Caudate nucleus (tissue), 63 donors: ENCODE measurements at places on chromosomes 4 and X.

DNA sequence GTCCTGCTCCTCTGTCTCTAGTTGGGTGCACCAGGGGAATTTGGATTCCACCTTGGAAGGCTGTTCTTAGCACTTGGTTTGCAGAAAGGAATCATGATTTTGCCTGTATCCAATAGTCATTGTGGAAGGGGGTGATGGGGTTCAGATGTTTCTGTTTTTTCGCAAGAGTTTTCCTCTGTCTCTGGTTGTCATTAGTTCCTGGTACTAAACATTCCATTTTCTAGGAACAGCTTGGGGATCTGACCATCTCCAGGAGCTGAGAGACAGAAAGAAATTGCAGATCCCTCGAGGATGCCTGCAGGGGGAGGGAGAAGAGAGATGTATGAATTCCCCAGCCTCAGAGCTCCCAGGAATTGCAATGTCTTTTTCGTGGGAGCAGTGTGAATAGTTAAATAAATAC lies 70.9 kb downstream of the CYTL1 start:
- no peak for DNase-seq

DNA sequence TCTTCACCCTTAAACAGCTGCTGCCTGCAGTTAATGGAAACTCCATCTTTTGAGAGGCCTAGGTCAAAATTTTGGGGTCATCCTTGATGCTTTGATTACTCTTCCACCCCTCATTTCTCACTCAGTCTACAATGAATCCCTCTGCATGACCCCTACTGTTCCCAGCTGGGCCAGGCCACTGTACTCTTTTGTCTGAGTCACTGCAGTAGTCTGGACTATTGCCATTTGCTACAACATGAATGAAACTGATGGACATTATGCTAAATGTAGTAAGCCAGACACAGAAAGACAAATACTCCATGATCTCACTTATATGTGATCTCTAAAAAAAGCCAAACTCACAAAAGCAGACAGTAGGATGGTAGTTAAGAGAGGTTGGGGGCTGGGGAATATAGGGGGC lies 28.3 kb downstream of the STK32B start:
- DNase-seq, result no peak

DNA sequence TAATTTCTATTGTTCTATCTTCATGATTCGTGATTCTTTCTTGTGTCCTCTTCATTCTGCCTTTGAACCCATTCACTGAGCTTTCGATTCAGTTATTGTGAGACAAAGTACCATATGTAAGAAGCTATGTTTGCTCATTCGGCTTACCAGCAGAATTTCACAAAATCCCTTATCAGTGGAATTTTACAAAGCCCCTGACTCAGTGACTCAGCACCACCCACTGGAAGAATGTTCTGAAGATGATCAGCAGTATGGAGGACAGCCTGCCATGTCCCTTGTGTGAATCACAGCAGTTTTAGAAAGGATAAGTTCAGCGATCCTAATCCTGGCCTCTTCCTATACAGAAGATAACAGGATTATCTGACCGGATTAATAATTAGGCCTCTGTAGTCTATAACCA lies 5.8 kb upstream of the UXT start:
- DNase-seq, result no peak

- no peak for DNase-seq
These were observed 133.4 kb downstream of the RASL11B start for GRCh38 chr4:52995360-52996030.

DNA sequence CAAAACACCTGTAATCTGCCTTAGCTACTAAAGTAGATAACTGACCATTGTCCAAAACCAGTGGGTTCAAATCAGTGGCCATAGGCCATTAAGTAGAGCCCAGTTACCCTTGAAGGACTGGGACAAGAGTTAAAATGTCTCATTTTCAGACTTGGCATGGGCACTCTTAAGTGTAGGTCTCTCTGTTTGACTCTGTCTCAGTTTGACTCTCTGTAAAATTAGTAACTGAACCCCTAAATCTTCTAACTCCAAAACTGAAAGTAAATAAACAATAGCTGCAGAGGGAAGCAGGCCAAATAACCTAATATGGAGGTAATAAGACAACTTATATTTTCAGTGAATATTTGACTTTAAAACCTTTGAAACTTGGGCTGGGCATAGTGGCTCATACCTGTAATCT lies 89.1 kb downstream of the SLC16A2 start:
- DNase-seq, result no peak

- peak; percentile 35 for DNase-seq
These were observed 708 bp downstream of the ARAP2 start for GRCh38 chr4:36243355-36244256.

DNA sequence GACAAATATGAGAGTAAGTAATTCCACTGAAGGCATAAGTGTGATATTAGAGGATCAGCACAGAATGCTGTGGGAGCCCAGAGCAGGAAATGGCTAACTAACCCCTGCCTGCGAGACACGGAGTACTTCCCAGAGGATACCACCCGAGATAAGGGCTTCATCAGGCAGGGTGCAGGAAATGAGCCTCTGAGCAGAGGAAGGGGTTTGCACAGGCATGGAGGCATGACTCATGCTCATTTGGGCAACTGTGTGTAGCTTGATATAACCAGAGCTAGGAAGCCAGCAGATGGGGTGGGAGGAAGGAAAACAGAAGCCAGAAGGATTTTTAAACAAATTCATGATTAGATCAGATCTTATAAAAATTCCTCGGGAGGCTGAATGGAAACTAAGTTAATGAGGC lies 70.0 kb upstream of the TSPAN5 start:
- no peak for DNase-seq

GRCh38 chrX:155127940-155128339 lies 56.6 kb downstream of the BRCC3 start:
- DNase-seq, result no peak

DNA sequence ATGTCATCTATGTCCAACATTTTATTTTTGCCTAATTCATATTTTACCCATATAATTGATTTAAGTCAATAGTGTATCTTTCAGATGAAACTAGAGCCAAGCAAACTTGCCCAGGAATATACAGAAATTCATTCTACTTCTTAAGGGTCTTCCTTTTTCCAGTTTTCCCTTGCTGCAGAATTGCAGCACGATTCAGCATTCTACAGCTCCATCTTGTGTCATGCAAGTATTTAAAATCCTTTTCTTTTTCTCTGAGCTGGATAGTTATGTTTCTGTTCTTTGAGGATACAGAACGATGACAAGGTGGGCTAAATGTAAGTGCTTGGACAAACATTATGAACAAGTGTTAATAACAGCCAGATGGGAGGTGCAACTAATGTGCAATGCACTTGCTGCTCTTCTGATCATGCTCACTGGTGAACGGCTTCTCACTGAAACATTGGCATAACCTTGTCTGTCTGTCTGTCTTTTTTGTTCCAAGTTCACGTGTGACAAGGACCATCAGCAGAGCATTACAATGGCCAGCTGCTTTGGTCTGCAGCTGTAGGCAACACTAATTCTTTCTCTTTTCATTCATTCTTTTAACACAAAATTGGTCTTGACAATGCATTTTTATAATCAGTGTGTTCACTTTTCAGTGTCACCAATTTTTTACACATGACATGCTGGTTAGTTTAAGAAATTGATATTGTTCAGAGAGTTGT lies 1821.7 kb downstream of the ARAP2 start:
- no peak for DNase-seq
